Progenitor cell of endocrine pancreas (in vitro differentiated cells): ENCODE measurements at places on chromosomes 3 and 15.

DNA sequence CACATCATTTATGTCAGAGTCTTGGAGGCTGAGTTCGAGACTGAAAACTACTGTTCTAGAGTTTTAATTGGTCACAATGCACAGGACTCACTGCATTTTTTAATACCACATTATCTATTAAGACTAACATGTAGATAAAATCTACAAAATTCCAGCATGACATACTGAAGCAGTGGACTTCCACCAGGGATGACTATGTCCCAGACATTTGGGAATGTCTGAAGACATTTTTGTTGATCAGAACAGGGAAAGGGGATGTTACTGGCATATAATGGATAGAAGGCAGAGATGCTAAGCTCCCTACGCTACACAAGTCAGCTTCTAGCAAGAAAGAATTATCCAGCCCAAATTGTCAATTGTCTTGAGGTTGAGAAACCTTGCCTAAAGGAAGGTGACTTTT, 419.0 kb upstream of the TGFBR2 start:
- H3K27me3 ChIP-seq = peaks cover 59% of the 10 kb centered on the region
- H3K36me3 ChIP-seq = no peaks in the 10 kb centered on the region
- H3K4me1 ChIP-seq = no peaks in the 10 kb centered on the region
- H3K27ac ChIP-seq = no peak overlapping the region
- H3K4me3 ChIP-seq = no peak overlapping the region

DNA sequence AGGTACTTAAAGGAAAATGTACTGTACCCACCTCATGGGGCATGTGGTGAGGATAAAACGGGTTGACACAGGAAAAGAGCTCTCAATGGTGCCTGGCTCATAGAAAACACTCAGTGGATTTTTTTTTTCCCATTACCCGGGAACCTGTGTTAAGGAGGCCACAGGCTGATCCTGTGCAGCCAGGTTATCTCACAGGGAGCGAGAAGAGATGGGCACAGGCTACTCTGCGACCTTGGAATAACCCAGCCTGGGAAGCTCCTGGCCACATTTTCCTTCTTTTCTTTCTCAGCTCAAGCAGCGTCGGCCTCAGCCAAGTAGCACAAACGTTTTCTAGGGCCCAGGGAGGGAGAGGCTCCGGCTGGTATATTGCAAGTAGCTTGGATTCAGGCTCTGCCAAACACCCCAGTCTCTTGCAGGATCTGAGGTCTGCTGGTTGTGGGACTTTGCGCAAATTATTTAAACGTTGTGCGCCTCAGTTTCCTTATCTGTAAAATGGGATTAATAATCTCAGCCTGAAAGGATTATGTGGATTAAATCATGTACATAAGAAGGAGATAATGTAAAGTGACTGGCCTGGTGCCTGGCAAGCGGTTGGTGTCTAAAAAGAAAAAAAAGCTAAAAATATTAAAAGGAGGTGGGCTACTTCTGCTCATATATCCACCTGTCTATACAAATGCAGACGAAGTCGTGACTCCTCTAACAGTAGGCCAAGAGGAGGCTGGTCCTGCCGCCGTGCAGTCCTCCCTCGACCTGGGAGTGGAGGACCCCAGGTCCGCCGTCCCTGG, 2.2 kb downstream of the FURIN start:
- peaks cover 74% of the 10 kb centered on the region for H3K4me1 ChIP-seq
- H3K36me3 ChIP-seq = no peaks in the 10 kb centered on the region
- H3K4me3 ChIP-seq = peak overlapping the region; percentile 83

DNA sequence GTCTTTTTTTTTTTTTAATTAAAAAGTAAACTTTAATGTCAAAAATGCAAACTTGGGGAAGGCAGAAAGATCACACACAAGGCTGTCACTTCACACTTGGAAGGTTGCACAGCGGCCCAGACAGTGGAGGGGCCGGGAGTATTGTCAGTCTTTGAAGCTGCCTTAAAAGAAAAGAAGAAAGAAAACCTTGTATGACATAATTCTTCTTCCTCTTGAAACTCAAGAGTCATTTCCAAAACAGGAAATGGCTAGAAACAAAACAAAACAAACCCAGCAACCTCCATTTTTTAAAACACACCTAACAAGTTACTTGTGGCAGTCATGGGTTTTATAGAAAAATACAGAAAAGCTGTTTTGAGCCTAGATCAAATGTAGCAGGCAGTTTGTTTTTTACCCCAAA, 68.1 kb upstream of the MAGI1 start:
- H3K4me1 ChIP-seq = peaks cover 8% of the 10 kb centered on the region
- no peak overlapping the region for H3K4me3 ChIP-seq
- no peak for DNase-seq
- no peaks in the 10 kb centered on the region for H3K27me3 ChIP-seq
- no peak overlapping the region for H3K27ac ChIP-seq
- H3K36me3 ChIP-seq = no peaks in the 10 kb centered on the region

GRCh38 chr3:188185717-188186251, 31.8 kb downstream of the LPP start:
- H3K36me3 ChIP-seq = no peaks in the 10 kb centered on the region
- DNase-seq = no peak
- peak overlapping the region; percentile 0 for H3K27ac ChIP-seq
- peaks cover 24% of the 10 kb centered on the region for H3K4me1 ChIP-seq
- H3K4me3 ChIP-seq = no peak overlapping the region

- DNase-seq = no peak
- no peaks in the 10 kb centered on the region for H3K27me3 ChIP-seq
- no peak overlapping the region for H3K4me3 ChIP-seq
- peaks cover 1% of the 10 kb centered on the region for H3K36me3 ChIP-seq
These were observed 2.0 kb downstream of the GP5 start for GRCh38 chr3:194396859-194397756.

DNA sequence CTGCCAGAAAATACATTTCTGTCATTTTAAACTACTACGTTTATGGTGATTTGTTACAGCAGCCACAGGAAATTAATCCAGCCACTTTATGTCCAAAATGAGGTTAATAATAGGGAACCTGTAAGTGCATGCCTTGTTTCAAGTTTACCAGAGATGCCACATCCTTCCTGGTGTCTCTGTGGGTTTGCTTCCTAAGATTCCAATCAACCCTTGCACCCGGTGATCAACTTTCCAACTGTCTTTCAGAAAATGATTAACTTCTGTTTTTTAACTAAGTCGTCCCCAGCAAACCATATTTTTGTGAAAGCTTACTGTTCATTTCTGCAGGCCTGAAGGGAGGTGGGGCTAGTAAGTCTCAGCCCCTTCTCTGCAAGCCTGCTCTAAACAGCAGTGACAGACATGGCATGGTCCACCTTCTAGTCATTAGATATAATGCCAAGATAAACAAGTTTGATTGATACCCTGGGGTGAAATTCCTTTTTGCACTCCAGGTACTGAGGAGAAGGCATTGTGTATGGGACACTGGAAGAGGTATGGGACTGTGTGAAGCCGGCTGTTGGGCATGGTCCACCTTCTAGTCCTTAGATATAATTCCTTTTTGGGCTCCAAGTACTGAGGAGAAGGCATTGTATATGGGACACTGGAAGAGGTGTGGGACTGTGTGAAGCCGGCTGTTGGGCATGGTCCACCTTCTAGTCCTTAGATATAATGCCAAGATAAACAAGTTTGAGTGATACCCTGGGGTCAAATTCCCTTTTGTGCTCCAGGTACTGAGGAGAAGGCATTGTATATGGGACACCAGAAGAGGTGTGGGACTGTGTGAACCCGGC, 11.1 kb upstream of the TMC3 start:
- no peaks in the 10 kb centered on the region for H3K27me3 ChIP-seq
- no peak overlapping the region for H3K4me3 ChIP-seq
- H3K27ac ChIP-seq = no peak overlapping the region
- H3K36me3 ChIP-seq = no peaks in the 10 kb centered on the region

- H3K27ac ChIP-seq = no peak overlapping the region
- H3K27me3 ChIP-seq = no peaks in the 10 kb centered on the region
- no peaks in the 10 kb centered on the region for H3K36me3 ChIP-seq
- H3K4me1 ChIP-seq = no peaks in the 10 kb centered on the region
- DNase-seq = no peak
These were observed 8.0 kb downstream of the OR5K3 start for GRCh38 chr3:98398513-98398912.

- H3K27ac ChIP-seq = no peak overlapping the region
- no peaks in the 10 kb centered on the region for H3K27me3 ChIP-seq
- H3K4me3 ChIP-seq = no peak overlapping the region
- peaks cover 5% of the 10 kb centered on the region for H3K4me1 ChIP-seq
- no peaks in the 10 kb centered on the region for H3K36me3 ChIP-seq
These were observed 49.5 kb downstream of the FBN1 start for GRCh38 chr15:48595981-48596380.

GRCh38 chr3:113129168-113129567, 82.2 kb upstream of the BOC start:
- H3K27me3 ChIP-seq = no peaks in the 10 kb centered on the region
- no peaks in the 10 kb centered on the region for H3K4me1 ChIP-seq
- no peak for DNase-seq
- no peak overlapping the region for H3K4me3 ChIP-seq
- no peak overlapping the region for H3K27ac ChIP-seq

- no peak overlapping the region for H3K4me3 ChIP-seq
- H3K27ac ChIP-seq = no peak overlapping the region
- H3K36me3 ChIP-seq = peaks cover 1% of the 10 kb centered on the region
- H3K4me1 ChIP-seq = peaks cover 9% of the 10 kb centered on the region
- DNase-seq = no peak
- H3K27me3 ChIP-seq = no peaks in the 10 kb centered on the region
These were observed 15.1 kb upstream of the CLDN1 start for GRCh38 chr3:190337301-190337700.

GRCh38 chr3:171269542-171269941, 190.7 kb downstream of the TNIK start:
- DNase-seq = no peak
- H3K4me1 ChIP-seq = no peaks in the 10 kb centered on the region
- no peak overlapping the region for H3K27ac ChIP-seq
- peaks cover 1% of the 10 kb centered on the region for H3K36me3 ChIP-seq
- no peak overlapping the region for H3K4me3 ChIP-seq

DNA sequence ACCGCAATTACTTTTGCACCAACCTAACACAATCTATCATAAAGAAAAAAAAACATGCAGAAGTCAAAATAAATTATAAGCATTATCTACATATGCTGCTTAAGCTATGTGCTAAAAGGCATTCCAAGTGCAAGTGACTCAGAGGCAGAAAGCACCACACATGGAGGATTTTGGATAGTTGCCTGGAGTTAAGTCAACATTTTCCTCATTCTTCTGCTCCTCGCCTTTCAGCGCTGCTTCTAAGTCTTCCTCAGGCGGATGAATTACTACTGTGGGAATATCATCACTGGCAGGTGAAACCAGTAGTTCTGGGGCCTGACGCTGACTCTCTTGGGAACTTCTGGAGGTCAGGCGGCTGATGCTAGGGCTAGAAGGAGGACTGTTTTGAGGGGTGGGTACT, 53.1 kb downstream of the SLC4A7 start:
- H3K4me1 ChIP-seq = no peaks in the 10 kb centered on the region
- H3K4me3 ChIP-seq = no peak overlapping the region
- no peak for DNase-seq
- no peaks in the 10 kb centered on the region for H3K27me3 ChIP-seq
- no peak overlapping the region for H3K27ac ChIP-seq
- H3K36me3 ChIP-seq = peaks cover 27% of the 10 kb centered on the region

GRCh38 chr15:93360976-93361375, 272.0 kb upstream of the RGMA start:
- H3K4me3 ChIP-seq = no peak overlapping the region
- no peak for DNase-seq
- peaks cover 6% of the 10 kb centered on the region for H3K4me1 ChIP-seq
- H3K36me3 ChIP-seq = no peaks in the 10 kb centered on the region
- peaks cover 35% of the 10 kb centered on the region for H3K27me3 ChIP-seq

GRCh38 chr15:67080118-67080899, 14.9 kb downstream of the SMAD3 start:
- H3K4me3 ChIP-seq = no peak overlapping the region
- peak overlapping the region; percentile 17 for H3K27ac ChIP-seq
- H3K27me3 ChIP-seq = no peaks in the 10 kb centered on the region
- no peak for DNase-seq
- H3K4me1 ChIP-seq = peaks cover 48% of the 10 kb centered on the region
- H3K36me3 ChIP-seq = peaks cover 12% of the 10 kb centered on the region

- no peak overlapping the region for H3K4me3 ChIP-seq
- H3K27me3 ChIP-seq = no peaks in the 10 kb centered on the region
- peaks cover 44% of the 10 kb centered on the region for H3K36me3 ChIP-seq
- no peak for DNase-seq
- no peaks in the 10 kb centered on the region for H3K4me1 ChIP-seq
These were observed 7.4 kb downstream of the PSMD2 start for GRCh38 chr3:184306341-184306972.

- no peaks in the 10 kb centered on the region for H3K27me3 ChIP-seq
- peaks cover 21% of the 10 kb centered on the region for H3K36me3 ChIP-seq
- no peak overlapping the region for H3K27ac ChIP-seq
- H3K4me1 ChIP-seq = no peaks in the 10 kb centered on the region
These were observed 41.9 kb upstream of the ABHD10 start for GRCh38 chr3:111936967-111937366.

GRCh38 chr3:52162250-52162872, 8.1 kb upstream of the POC1A start:
- H3K4me1 ChIP-seq = no peaks in the 10 kb centered on the region
- no peak overlapping the region for H3K27ac ChIP-seq
- H3K4me3 ChIP-seq = no peak overlapping the region
- no peaks in the 10 kb centered on the region for H3K36me3 ChIP-seq

- no peak overlapping the region for H3K4me3 ChIP-seq
- DNase-seq = no peak
- H3K4me1 ChIP-seq = no peaks in the 10 kb centered on the region
- peaks cover 4% of the 10 kb centered on the region for H3K36me3 ChIP-seq
- H3K27me3 ChIP-seq = no peaks in the 10 kb centered on the region
- no peak overlapping the region for H3K27ac ChIP-seq
These were observed 95.8 kb downstream of the CNTN3 start for GRCh38 chr3:74518610-74519009.

DNA sequence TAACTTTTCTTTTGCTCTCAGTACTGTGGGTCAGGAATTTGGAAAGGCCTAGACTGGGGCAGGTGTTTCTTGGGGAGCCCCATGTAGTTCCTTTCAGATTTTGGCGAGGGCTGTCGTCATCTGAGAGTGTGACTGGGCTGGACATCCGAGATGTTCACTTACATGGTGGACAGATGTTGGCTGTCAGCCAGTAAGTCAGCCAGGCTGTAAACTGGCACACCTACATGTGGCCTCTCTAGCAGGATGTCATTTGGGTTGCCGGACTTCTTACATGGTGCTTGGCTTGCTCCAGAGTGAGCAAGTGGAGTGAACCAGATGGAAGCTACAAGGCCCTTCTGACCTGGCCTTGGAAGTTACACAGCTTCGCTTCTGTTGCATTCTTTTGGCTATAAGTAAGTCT, 20.7 kb downstream of the TATDN2 start:
- peaks cover 21% of the 10 kb centered on the region for H3K36me3 ChIP-seq
- H3K27ac ChIP-seq = no peak overlapping the region
- peaks cover 5% of the 10 kb centered on the region for H3K4me1 ChIP-seq
- H3K4me3 ChIP-seq = no peak overlapping the region
- no peak for DNase-seq
- no peaks in the 10 kb centered on the region for H3K27me3 ChIP-seq

DNA sequence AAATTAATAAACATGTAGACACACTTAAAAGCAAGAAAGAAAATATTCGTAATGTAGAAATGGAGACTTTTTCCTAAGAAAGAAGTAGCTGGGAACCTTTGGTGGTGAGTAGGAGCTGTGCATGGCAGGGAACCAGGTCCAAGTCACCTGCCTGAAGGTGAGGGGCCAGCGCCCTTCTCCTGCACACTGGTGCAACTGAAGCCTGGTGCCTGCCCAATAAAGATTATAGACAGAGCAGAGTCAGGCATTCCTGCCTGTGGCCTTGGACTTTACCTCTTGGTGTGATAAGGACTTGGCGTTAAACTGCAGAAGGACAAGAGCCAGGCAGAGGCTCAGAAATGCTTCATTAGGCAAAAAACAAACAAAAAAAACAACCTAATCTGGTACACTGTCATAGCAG, 14.2 kb downstream of the CFAP91 start:
- peaks cover 28% of the 10 kb centered on the region for H3K36me3 ChIP-seq
- no peak for DNase-seq
- no peaks in the 10 kb centered on the region for H3K27me3 ChIP-seq
- peaks cover 2% of the 10 kb centered on the region for H3K4me1 ChIP-seq
